ENCODE measurements at places on chromosomes 16 and 17.

- no peak for DNase-seq
These were observed 5.5 kb upstream of the CBFA2T3 start for GRCh38 chr16:88982286-88983084.

GRCh38 chr16:29804455-29805231 lies 1.7 kb upstream of the MAZ start:
- no peak for DNase-seq

- DNase-seq, result no peak
These were observed 220.7 kb upstream of the ASIC2 start for GRCh38 chr17:33513769-33514168.

DNA sequence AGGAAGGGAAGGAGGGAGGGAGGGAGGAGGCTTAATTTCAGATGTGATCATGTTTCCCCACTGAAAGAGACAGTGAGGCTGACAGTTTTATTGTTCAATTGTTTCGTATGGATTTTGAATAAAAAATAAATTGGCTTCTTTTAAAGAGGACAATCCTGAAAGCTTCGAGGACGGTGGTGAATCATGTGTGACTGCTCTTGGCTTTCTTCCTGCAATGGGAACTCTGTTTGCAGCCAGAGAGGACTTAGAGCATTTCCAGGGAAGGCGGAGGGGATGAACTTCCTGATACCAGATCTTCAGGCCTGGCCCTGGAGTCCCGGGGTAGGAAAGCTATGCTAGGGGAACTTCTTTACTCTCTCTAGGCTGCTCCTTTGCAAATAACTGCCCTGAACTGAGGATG lies 72.8 kb upstream of the C16orf82 start:
- no peak for DNase-seq

GRCh38 chr16:18792836-18793433 lies 2.8 kb upstream of the RPS15A start:
- DNase-seq, result no peak

DNA sequence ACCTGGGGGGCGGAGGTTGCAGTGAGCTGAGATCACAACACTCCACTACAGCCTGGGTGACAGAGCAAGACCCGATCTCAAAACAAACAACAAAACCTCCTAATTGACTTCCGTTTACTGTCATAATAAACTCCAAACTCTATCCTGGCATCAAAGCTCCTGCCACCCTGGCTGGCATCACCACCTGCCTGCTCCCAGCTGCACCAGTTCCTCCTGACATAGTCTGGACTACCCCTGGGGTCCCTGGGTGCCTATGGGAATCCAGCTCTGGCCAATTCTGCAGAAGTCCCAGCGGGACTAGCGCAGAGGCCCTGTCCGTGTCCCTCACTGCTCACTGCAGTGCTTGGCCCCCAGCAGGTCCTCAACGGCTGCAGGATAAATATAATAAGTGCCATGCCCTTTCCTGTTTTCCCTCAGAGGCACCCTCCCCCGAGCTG lies 723 bp downstream of the NTHL1 start:
- no peak for DNase-seq

GRCh38 chr17:73210002-73210678 lies 17.3 kb downstream of the COG1 start:
- no peak for DNase-seq

GRCh38 chr16:68369697-68370580 lies 59.1 kb downstream of the PRMT7 start:
- peak; percentile 21 for DNase-seq

- no peak for DNase-seq
These were observed 562.4 kb upstream of the SALL1 start for GRCh38 chr16:51713502-51713901.

- DNase-seq, result peak; percentile 15
These were observed 47.5 kb downstream of the SLC6A2 start for GRCh38 chr16:55703003-55704001.

DNA sequence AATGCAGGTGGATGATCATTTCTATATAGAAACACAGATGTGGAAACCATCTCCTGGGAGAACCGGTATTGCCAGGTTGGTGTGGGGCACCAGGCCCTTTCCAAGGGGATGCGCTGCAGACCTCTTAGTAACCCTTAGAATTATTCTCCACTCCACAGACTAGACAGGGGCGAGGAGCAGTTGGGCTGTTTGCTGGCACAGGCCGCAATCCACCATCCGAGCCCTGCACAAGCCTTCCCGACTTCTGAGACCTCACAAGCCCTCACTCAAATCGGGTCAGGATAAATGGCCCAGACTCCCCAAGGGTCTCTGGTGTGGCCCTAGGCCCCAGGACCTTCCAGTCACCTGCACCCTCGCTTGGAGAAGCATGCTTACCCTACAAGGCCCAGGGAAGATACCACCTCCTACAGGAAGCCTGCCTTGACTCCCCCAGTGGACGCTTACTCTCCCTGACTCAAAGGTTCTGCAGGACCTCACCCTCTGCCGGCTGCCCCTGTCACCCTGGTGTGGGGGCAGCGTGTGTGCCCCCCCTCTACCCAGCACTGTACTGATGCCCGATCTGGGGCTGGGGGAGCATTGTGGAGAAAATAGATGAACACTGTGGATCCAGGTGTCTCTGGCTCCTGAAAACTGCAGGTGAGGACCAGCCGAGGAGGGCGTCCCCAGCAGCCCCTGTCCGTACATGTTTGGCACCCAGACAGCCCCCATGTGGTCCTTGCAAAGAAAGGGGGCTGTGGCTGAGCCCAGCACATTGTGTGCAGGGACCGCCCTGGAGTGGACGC lies 49.8 kb upstream of the ACSF3 start:
- DNase-seq, result no peak

DNA sequence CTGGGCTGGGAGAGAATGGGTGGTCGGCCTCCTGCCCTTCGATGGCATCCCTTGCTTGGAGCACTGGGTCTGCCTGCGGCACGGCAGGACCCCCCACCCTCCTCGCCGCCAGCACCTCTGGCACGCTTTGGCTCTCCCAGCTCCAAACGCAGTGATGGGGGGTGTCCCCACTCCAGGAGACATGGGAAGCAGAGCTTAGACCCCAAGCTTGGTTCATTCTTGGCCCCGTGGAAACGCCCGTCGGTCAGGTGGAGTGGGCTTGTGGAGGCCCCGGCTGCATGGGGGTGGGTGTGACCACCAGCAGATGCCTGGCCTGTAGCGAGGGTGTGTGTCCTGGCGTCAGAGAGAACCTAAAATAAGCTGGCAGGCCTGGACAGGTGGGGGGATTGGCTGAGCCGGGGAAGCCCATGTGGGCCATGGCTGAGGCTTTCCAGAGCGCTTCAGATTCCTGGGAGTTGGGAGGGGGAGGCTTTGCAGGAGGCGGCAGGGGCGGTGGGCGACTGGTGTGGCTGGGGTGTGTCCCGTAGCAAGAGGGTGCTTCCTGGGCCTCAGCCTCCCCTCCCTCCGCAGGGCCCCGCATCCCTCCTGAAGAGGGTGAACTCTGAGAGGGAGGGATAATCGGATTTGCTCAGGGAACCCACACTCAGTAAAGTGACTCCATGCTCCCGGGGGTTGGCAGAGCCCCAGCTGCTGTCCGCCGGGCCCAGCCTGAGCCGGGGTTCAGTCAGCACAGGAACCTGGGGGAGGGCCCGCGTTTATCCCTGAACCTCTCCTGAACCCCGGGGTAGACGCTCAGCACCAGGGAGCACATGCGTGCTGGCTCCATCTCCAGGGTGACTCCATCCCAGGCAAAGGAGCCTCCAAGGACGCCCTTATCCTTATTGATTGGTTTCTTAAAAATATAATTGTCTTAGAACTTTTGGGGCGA lies 3.4 kb downstream of the CACNA1H start:
- no peak for DNase-seq

GRCh38 chr17:75819678-75820077 lies 24.5 kb downstream of the UNC13D start:
- no peak for DNase-seq

DNA sequence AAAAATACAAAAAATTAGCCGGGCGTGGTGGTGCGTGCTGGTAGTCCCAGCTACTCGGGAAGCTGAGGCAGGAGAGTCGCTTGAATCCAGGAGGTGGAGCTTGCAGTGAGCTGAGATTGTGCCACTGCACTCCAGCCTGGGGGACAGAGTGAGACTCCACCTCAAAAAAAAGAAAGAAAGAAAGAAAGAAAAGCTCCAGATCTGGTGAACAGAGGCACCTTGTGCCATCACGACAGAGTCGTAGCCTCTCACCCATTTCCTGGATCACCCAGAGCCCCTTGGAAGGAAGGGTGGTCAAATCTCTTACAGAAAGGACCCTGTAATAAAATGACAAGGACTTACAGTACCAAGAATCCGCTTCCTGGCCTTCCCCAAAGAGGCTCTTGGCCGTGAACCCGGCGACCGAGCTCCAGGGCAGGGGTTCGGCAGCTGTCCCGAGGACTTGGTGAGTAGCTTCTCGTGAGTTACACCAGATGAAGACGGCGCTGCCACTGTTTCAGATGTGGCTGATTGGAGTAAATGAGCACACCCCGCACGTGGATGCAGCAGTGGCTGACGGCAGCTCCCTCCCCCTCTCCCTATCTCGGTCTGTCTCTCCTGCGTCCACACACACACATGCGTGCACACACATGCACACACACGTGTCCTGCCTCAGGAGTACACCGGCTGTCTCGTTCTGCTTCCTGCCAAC lies 13.5 kb downstream of the LGALS3BP start:
- DNase-seq, result no peak

DNA sequence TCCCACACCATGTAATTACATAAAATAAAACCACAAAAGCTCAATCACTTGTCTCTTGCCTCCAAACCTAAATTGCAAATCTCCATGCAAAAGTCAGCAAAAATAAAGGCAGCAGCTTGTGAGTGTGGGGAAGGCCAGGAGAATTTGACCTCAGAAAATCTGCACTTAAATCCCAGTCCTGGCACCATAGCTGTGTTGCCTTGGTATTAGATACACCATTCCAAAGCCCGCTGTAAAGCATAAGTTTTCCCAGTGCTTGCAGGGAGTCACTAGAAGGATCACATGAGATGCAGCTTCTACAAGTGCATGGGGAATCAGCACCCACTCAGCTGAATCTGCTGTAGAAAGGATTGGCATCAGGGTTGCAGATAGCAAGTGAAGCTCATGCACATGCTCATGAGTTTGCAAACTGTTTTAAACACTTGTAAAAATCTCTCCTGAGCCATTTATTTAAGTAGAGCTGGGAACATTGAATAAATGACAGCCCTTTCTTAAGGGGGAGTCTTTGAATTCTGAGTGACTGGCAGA lies 495.0 kb upstream of the HSBP1 start:
- DNase-seq, result no peak

- DNase-seq, result peak; percentile 100
These were observed at the start of gene STAT3 for GRCh38 chr17:42388381-42389134. STAT3 (minus strand) TSS chr17:42388442; CDS start chr17:42348516, 39,926 bp downstream.

GRCh38 chr17:43449470-43450248 lies 34.1 kb upstream of the DHX8 start:
- no peak for DNase-seq

- no peak for DNase-seq
These were observed 3.8 kb downstream of the YBX2 start for GRCh38 chr17:7290685-7291084.

DNA sequence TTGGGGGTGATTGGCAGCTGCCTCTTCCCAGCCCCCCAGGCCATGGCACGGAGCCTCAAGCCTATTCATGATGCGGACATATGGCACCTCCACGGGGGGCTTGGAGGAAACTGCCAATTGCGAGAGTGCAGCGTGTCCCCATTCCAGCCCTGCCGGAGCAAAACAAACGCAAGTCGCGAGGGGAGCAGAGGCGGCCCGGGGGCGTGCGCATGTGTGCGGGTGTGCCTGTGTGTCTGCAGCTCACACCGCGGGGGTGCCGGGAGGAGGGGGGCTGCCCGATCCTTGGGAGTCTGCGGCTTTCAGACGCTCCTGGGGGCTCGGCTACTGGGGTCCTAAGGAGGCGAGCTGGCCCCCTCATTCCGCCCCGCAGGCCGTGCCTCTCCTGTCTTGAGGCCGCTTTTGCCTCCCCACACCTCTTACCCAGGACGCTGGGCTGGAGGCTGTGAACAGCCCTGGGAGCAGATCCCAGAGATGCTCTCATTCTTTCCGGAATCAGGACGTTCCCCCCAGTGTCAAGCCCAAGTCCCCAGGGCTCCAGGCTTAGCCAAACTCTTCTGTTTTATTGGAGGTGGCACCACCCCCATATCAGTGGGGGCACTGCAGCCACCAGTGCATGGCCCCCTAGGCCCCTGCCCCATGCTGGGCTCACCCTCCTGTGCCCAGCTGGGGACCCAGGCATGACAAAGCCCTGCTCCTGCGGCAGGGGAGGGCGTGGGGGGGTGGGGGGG lies 29.1 kb downstream of the ENDOV start:
- no peak for DNase-seq

Data from CD4-positive, alpha-beta T cell treated with Interleukin-2 at 100 ng/mL for 4 hours (primary cell).